Endodermal cell (in vitro differentiated cells): ENCODE measurements at places on chromosomes 1 and 21. TPM values are rescaled to one million over a fixed set of nuclear protein-coding genes. Genes with fewer than 3 reads are reported as not detected.

SLC45A1 gene
- total RNA-seq = 0.29 TPM in 1 of 3 replicates, not detected in the others

KIRREL1 gene
- total RNA-seq = 20.6 and 22.8 TPM in 2 replicates

PROX1 gene
- 1.5 and 1.9 TPM in 2 replicates for total RNA-seq

TLR5 gene
- 0.13 to 0.35 TPM in 2 of 3 replicates, not detected in the other for total RNA-seq

GRCh38 chr21:31972622-31973021 is 99.8 kb downstream of the HUNK start:
- no peak for DNase-seq
- no peaks in the 10 kb centered on the region for H3K4me1 ChIP-seq
- no peaks in the 10 kb centered on the region for H3K36me3 ChIP-seq
- H3K27me3 ChIP-seq = no peaks in the 10 kb centered on the region
- H3K4me3 ChIP-seq = no peak overlapping the region

DNA sequence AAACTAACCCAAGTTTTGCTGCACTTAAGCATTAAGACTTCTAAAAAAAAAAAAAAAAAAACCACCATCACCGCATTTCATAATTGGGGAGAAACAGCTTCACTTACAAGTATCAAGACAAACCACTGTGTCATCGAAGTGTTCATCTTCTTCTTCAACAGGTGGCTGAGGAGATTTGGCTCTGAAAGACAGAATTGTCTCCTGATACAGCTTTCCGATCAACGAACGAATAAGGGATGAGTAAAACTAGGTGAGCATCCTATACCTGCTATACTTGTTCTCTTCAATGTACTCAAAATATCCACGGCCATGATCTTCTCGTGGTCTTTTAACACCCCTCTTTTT is 2.0 kb downstream of the HNRNPU start:
- peaks cover 2% of the 10 kb centered on the region for H3K4me1 ChIP-seq
- H3K27me3 ChIP-seq = no peaks in the 10 kb centered on the region
- peaks cover 53% of the 10 kb centered on the region for H3K36me3 ChIP-seq
- H3K27ac ChIP-seq = peak overlapping the region; percentile 98
- H3K4me3 ChIP-seq = peak overlapping the region; percentile 98

DNA sequence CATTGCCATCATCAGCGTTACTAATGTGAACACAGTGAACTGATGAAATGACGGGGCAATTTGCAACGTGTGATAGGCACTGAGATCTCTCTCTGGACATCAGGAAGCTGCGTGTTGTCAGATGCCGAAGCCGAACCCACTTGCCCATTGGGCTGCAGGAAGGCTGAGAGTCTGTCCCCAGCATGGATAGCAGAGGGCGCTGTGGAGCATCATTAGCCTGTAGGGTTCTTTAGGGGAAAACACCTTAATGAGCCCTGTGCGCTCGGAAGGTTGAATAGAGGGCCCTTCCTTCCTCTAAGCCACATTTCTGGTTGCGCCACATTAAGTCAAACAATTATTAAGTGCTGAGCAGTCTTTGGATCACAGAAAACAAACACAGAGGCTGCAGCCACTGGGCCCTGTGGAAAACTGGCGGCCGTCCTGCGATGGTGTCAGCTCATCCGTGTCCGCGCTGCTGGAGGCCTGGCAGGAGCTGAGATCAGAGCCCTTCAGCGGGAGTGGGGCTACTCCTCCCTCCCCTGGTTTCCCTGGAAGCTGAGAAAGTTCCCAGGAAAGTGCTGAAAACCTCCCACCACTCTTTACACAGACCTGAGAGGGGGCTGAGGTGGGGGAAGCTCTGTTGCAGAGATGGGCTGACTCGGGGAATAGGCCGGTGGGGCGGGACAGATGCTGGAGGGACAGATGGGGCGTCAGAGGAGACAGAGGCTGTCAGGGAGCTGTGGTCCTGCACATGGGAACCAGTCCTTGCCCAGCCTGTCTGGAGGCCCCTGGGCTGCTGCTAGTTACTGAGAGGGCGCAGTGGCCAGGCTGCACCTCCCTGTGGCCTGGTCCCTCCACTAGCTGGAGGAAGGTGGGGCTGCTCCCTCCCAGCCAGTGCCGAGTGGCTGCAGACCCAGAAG is 12.7 kb downstream of the TFF2 start:
- H3K27ac ChIP-seq = peak overlapping the region; percentile 47
- peak; percentile 94 for DNase-seq
- no peaks in the 10 kb centered on the region for H3K27me3 ChIP-seq

- H3K4me3 ChIP-seq = no peak overlapping the region
- no peaks in the 10 kb centered on the region for H3K27me3 ChIP-seq
- no peaks in the 10 kb centered on the region for H3K4me1 ChIP-seq
- DNase-seq = peak; percentile 55
- no peaks in the 10 kb centered on the region for H3K36me3 ChIP-seq
- no peak overlapping the region for H3K27ac ChIP-seq
These were observed 298.4 kb upstream of the SPAG17 start for GRCh38 chr1:118483245-118484006.

DNA sequence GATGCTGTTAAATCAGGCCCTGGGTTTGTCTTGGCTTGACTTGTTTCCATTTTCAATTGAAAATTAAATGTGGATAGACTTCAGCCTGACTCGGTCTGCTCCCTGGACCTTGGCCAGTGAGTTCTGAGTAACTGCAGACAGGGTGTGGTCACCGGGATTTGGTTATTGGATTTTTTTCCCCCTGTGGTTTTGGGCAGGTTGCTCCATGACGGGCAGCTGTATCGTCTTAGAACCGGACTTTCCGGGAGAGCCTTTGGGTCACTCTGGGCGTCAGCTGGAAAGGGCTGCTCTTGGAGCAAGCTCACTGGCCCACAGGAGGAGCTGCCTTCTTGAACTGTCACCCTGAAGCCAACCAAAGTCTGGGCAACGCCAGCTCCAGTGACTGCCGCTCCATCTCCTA is 75.0 kb downstream of the CLIC6 start:
- H3K4me1 ChIP-seq = no peaks in the 10 kb centered on the region
- H3K27ac ChIP-seq = no peak overlapping the region
- DNase-seq = no peak
- no peaks in the 10 kb centered on the region for H3K36me3 ChIP-seq

- H3K27ac ChIP-seq = no peak overlapping the region
- H3K4me1 ChIP-seq = no peaks in the 10 kb centered on the region
- H3K27me3 ChIP-seq = peaks cover 37% of the 10 kb centered on the region
- H3K4me3 ChIP-seq = peak overlapping the region; percentile 74
- peak; percentile 81 for DNase-seq
- H3K36me3 ChIP-seq = no peaks in the 10 kb centered on the region
These were observed 664 bp downstream of the BACE2 start for GRCh38 chr21:41168391-41169257.
